ENCODE measurements at places on chromosomes 13 and 19. TPM values are rescaled to one million over a fixed set of nuclear protein-coding genes. Genes with fewer than 3 reads are reported as not detected.

FUT6 gene
- 0.69 TPM for total RNA-seq

MBD3 gene
- total RNA-seq: 131 TPM

CNN1 gene
- total RNA-seq: 0.77 TPM

MCEMP1 gene
- not detected for total RNA-seq

TTYH1 gene
- 1.1 TPM for total RNA-seq

MBD3L2 gene
- total RNA-seq: not detected

HIF3A gene
- not detected for total RNA-seq

THSD8 gene
- not detected for total RNA-seq

ZFR2 gene
- total RNA-seq: not detected

METTL21C gene
- not detected for total RNA-seq

CEACAM3 gene
- not detected for total RNA-seq

FARSA gene
- 339 TPM for total RNA-seq

VAV1 gene
- total RNA-seq: 3.2 TPM

MEIS3 gene
- 1.3 TPM for total RNA-seq

FAM216B gene
- total RNA-seq: not detected
